ENCODE measurements at places on chromosomes 6 and 20.

DNA sequence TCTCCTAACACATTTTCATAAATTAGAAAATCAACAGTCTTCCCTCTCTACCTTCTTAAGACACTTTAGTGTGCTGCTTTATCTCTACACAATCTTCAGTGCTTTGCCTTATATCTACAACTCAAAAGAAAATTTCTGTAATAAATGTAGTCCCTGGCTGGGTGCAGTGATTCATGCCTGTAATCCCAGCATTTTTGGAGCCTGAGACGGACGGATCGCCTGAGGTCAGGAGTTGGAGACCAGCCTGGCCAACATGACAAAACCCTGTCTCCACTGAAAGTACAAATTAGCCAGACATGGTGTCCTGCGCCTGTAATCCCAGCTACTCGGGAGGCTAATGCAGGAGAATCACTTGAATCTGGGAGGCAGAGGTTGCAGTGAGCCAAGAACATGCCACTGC, 9.7 kb upstream of the EDN1 start:
- no peak for DNase-seq

- no peak for DNase-seq
Observed at GRCh38 chr20:37393863-37394542, 48.1 kb downstream of the SRC start.

- no peak for DNase-seq
Observed at GRCh38 chr6:116514111-116514510, 2.7 kb downstream of the CALHM5 start.

GRCh38 chr6:131999545-132000146, 48.5 kb upstream of the CCN2 start:
- DNase-seq: no peak

All from activated T-cell treated with anti-CD3 and anti-CD28 coated beads, Interleukin-2, amount 50 U/mL, for 1 hour (primary cell).